CD4-positive, alpha-beta T cell (primary cell): ENCODE measurements at places on chromosomes 12 and 14.

GRCh38 chr12:51174501-51174900 lies 1.6 kb upstream of the TFCP2 start:
- DNase-seq = no peak

- no peak for DNase-seq
These were observed 395.2 kb upstream of the DCN start for GRCh38 chr12:91577586-91578539.

GRCh38 chr12:32402946-32403345 lies 3.6 kb downstream of the FGD4 start:
- DNase-seq = no peak

GRCh38 chr14:58870961-58871360 lies 233.2 kb downstream of the DACT1 start:
- no peak for DNase-seq

DNA sequence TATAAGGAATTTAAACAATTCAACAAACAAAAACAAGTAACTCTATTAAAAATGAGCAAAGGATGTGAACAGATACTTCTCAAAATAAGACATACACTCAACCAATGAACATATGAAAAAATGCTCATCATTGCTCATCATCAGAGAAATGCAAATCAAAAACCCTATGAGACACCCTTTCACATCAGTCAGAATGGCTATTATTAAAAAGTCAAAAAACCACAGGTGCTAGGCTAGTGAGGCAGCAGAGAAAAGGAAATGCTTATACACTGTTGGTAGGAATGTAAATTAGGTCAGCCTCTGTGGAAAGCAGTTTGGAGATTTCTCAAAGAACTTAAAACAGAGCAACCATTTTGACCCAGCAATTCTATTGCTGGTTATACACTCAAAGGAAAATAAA lies 52.0 kb downstream of the NAV3 start:
- DNase-seq = no peak

DNA sequence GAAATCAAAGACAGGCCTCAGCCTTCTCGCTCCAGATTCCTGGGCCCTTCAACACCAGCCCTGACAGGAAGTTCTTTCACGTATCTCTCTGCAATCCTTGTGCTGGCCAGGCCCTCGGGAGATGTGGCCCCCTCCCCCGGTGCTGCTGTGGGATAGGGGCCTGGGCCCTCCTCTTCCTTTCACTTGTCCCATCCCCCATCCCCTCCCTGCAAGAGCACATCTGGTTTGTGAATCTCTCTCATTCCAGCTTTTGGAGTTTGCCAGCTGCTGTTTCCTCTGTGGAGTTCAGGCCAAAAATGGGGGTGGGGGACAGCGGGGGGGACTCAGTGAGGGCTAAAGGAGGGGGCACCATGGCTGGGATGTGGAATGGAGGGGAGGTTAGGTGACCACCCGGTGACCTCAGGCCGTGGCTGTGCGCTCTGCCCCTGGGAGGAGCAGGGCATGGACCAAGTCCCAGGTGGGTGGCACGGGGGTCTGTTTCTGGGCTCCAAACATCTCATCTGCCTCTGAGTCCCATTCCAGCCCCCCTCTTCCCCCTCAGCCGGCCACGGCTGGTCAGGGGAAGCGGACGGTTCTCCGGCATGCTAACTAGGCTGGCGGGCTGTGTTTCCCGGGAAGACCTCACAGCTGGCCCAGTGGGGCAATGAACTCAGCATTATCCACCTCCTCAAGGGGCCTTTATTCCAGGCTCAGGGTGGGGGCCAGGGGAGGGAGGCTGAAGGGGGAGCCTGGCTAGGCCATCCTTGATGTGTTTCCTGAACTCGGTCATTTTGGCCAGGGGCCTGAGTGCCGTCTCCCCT lies 7.4 kb downstream of the LRP1 start:
- DNase-seq = no peak

DNA sequence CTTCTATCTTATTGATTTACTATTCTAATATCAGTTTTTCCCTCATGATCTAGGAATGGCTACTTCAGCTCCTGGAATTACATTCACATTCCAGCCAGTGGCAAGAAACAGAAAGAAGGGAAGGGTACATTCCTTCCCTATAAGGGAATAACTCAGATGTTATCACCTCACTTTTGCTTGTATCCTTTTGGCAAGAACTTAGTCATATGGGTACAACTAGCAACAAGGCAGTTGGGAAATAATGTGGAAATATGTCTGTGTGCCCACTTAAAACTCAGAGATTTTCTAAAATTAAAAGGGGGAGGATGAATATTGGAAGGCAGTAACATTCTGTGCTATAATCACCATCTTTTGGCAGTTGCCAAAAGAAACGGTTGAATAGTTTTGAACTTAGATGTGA lies 85.6 kb downstream of the MSRB3 start:
- DNase-seq = no peak

DNA sequence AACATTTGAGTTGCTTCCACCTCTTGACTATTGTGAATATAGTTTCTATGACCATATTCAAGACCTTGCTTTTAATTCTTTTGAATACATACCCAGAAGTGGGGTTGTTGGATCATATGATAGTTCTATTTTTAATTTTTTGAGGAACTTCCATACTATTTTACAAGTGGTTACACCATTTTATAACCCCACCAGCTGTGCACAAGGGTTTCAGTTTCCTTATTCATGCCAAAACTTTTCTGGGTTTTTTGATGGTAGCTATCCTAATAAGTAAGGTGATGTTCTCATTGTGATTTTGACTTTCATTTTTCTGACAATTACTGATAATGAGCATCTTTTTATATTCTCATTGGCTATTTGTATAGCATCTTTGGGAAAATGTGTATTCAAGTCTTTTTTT lies 109.4 kb upstream of the GARIN2 start:
- no peak for DNase-seq

- no peak for DNase-seq
These were observed 28.7 kb downstream of the BMAL2 start for GRCh38 chr12:27361372-27361771.

- no peak for DNase-seq
These were observed 22.7 kb upstream of the TEX22 start for GRCh38 chr14:105375635-105376057.

DNA sequence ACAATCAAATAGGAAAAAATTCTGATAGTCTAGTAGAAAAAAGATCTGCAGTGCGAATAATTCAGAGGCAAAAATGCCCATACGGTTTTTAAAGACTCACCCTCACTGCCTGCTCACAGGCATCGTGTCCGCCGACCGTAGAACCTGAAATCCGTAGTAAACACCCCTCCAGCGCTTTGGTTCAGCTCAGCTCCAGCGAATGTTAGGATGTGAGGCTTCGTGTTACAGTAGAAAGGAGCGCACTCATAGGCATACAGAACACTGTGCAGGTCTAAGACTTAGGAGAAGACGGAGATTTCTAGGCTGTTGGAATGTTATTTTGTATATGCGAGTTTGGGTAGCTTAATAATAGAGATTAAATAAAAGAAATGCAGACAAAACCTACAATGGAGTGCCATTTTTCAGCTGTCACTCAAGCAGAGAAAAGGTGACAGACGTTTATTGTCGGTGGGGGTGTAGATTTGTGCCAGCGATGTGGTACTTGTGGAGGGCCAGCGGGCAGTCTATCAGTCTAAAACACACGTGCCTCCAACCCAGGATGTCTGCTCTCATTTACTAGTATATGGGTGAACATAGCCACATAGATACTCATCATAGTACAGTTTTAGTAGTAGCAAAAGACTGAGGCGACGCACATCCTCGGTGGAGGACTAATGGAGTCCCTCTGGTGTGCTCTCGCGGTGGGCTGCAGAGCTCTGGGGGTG lies 25.7 kb downstream of the SFSWAP start:
- no peak for DNase-seq

DNA sequence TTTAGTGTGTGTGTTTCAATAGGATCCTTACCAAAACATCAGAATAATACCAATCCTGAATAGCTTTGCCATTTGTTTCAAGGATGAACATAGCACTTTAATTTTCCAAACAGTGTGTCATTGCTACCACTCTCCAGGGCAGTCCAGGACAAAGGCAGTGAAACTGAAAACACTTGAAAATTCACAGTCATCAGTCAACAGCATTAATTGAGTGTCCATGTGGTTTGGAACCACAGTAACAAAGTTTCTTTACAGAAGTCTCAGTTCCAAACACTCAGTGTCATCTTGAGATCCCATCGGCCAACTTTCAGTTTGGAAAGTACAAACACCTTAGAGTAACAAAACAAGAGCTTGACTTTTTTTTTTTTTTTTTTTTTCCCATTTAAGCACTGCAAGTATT lies 228.4 kb upstream of the SOX5 start:
- no peak for DNase-seq

GRCh38 chr12:66768293-66768692 lies 89.4 kb upstream of the GRIP1 start:
- no peak for DNase-seq

DNA sequence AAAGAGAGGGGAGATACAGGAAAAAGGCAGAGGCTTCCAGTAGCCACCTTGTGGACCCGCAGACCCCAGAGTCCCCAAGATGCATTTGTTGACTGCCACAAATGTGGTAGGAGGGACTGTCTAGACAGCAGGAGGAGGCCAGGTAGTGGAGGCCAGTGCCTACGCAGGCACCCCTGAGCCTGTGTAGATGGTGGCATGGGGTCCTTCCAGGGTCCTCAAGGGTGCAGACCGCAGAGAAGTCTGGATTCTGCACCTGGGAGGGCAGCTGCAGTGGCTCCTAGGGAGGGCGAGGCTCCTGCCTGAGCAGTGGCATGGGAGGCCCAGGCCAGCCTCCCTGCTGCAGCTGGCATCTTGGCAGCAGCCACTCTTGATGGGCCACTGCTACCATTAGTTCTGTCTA lies 119.7 kb downstream of the NTS start:
- DNase-seq = no peak

- no peak for DNase-seq
These were observed 1.2 kb downstream of the PPP1R12A start for GRCh38 chr12:79933532-79934264.

DNA sequence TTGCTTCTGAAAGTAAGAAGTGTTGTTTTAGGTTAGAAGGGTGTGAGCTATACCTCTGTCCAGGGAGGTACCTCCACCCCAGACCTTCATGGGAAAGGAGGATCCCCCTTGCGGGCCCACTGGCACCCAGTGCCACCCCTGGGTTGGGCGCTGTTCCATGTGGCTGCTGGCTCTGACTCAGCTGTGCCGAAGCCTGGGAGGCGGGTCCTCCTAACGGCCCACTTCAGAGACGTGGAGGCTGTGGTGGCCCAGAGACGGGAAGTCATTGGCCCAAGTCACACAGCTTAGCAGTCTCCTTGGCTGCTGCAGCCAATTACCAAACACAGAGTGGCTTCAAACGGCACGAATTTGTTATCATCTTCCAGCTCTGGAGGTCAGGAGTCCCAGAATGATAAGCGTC lies 10.2 kb downstream of the RFLNA start:
- no peak for DNase-seq

GRCh38 chr14:35534873-35535482 lies 1.0 kb downstream of the INSM2 start:
- DNase-seq = peak; percentile 38

DNA sequence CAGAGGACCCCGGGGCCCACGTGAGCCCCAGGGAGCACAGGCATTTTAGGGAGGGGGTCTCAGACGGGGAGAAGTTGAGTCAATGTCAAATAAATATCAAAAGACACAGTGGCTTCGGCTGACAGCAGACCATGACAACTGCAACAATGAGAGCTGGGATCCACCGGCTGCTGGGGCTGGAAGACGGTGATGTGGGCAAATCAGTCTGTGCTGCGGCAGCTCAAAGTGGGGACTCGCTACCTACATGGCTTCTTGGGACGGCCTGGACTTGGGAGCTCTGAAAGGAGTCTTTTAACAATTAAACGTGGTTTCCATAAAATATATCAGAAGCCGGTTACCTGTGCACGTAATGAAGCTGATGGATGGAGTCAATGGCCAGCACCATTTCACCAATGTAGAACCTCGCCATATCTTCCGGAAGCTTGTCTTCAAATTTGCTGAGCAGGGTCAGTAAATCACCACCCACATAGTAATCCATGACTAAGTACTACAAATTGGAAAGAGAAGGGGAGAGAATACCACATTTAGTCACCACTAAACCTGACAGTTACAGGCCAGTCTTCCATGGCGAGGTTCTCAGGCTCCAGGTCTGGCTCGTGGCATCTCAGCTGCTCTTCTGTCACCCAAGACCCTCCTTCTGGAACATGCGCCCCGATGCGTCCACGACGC lies 58.0 kb downstream of the CDC42BPB start:
- DNase-seq = no peak

- DNase-seq = no peak
These were observed 568.7 kb downstream of the RPS29 start for GRCh38 chr14:49017447-49017846.

DNA sequence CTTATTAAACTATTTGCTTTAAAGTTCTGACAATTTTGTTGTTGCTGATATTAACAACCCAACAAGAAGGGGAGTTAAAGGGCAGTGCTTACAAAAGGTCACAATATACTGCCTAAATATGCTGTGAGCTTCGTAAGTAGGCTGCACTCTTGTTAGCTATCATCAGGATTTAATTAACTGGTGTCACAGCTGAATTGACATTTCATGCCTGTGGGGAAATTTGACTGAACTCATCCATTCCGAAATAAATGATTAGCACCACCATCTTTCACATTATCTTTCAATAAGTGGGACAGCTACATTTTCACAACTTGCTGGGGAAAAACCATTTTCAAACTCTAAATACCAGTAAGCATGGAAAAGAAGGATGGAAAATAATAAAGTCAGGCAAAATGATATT lies 146.6 kb downstream of the PTPRO start:
- no peak for DNase-seq

DNA sequence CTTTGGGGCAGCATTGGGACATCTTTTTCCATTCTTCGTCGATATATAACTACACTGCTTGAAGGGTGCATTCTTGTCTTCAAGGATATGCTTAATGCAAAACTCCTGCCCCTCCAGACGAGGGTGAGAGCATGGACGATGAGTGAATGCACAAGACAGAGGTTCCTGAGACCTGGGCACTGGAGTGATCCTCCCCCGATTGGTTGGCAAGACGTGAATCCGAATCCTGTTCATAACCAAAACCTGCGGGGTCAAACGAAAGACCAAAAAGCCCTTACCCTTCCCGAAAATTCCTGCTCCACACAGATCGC lies 684 bp downstream of the KANSL2 start:
- DNase-seq = no peak

GRCh38 chr12:112716099-112717093 lies 75.2 kb upstream of the RPH3A start:
- DNase-seq = no peak

GRCh38 chr12:111063295-111064026 lies 143.1 kb upstream of the MYL2 start:
- no peak for DNase-seq

GRCh38 chr12:55001198-55001868 lies 16.8 kb upstream of the TESPA1 start:
- no peak for DNase-seq
